Natural killer cell treated with Interleukin-12 subunit alpha and Interleukin-12 subunit beta and Interleukin-15 and Interleukin-18, amount 100 ng/mL, for 72 hours (primary cell): ENCODE measurements at places on chromosomes 2 and 18. TPM values are rescaled to one million over a fixed set of nuclear protein-coding genes. Genes with fewer than 3 reads are reported as not detected.

The PCARE gene
- not detected for total RNA-seq

DNA sequence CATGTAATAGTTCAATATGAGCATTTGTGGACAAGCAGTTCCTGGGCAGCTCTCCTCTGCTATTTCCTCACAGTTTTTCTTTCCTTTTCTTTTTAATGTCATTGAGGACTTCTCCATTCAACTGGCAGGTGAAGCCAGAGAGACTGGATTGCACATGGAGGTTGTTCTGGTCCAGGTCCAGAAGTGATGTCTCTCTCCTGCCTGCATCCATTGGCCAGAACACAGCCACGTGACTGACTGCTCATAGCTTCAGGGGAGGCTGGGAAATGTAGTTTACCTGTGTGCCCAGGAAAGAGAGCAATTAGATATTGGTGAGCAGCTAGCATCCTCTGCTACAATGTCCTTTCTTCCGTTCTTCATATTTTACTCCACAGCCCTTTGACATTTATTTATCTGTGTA, 20.2 kb upstream of the ADAM23 start:
- H3K4me3 ChIP-seq, result no peak overlapping the region
- H3K27ac ChIP-seq, result no peak overlapping the region
- H3K36me3 ChIP-seq, result peaks cover 4% of the 10 kb centered on the region
- DNase-seq, result no peak

DNA sequence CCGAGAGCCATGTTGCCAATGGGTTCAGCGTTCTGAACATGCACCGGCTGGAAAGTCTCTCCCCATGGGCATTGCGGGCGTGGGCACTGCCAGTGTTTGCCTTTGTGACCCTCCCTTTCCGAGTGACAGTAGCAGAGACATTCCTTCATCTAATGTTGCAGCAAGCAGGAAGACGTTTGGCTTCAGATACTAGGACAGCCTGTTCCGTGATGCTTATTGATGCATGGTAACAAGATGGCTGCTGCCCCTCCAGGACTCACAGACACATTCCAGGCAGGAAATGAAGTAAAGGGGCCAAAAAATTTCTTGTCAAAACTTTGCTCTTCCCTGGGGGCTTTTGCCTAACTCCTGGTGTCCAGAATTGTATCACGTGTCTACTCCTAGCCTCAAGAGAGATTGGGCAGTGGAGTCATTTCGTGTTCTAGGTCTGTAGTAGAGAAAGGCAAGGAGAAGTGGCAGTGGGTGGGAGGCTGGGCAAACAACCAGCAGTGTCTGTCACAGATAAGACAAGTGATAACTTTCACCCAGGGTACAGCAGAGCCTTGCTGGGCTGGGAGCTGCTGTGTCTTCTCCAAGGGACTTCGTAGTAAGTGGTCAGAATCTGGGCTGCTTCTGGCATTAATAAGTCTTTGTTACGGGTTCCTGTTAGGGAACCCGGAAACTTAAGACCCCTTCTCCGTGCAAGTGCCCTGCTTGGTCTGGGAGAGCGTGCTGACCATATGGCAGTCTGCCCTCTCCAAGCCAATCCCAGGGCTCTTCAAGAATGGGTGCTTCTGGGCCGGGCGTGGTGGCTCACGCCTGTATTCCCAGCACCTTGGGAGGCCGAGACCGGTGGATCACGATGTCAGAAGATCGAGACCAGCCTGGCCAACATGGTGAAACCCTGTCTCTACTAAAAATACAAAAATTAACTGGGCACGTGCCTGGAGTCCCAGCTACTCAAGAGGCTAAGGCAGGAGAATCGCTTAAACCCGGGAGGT, 93.5 kb downstream of the TFCP2L1 start:
- no peak overlapping the region for H3K27ac ChIP-seq
- peaks cover 4% of the 10 kb centered on the region for H3K27me3 ChIP-seq
- H3K4me1 ChIP-seq, result peaks cover 3% of the 10 kb centered on the region

The NCK2 gene
- 47.4 TPM for total RNA-seq

- H3K27me3 ChIP-seq, result peaks cover 41% of the 10 kb centered on the region
- no peak for DNase-seq
- no peaks in the 10 kb centered on the region for H3K4me1 ChIP-seq
- H3K27ac ChIP-seq, result no peak overlapping the region
- H3K4me3 ChIP-seq, result no peak overlapping the region
These were observed 123.6 kb upstream of the SMIM21 start for GRCh38 chr18:75551071-75551470.

GRCh38 chr2:60453301-60453700, 100.2 kb downstream of the BCL11A start:
- H3K4me3 ChIP-seq, result no peak overlapping the region
- H3K27me3 ChIP-seq, result peaks cover 5% of the 10 kb centered on the region
- no peak for DNase-seq
- no peak overlapping the region for H3K27ac ChIP-seq

The AMMECR1L gene
- 20.6 TPM for total RNA-seq

DNA sequence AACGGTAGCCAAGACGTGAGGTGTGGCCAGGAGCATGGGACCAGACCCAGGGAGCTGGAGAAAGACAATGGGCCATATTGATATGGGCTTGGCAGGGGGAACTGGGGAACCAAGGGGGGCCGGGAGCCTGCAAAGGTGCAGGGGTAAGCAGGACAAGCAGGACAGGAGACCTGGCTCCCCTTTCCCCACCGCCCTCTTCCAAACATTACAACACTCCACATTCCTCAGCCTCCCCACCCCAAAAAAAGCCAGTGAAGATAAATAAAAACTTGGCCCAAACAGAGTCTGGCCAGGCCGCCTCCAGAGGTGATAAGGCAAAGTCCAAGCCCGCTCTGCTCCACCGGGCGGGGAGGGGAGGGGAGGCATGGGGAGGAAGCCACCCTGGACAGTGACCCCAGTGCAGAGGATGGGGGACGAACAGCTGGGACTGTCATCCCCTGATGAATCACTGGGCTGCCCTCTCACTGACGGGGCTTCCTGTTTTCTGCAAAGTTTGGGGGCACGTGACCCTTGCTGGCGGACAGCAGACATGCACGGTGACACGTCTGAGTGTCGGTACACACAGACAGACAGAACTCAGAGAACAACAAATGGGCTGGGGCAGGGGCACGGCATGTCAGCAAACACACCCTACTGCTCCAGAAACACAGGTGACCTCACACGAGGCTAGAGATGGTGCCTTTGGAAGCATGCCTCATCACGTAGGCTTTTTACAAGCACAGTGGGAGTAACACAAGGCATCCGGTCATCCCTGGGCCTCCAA, 100.2 kb downstream of the TNS1 start:
- no peak overlapping the region for H3K4me3 ChIP-seq
- no peak overlapping the region for H3K27ac ChIP-seq
- no peaks in the 10 kb centered on the region for H3K36me3 ChIP-seq
- DNase-seq, result no peak
- peaks cover 25% of the 10 kb centered on the region for H3K27me3 ChIP-seq
- H3K4me1 ChIP-seq, result peaks cover 9% of the 10 kb centered on the region

GRCh38 chr2:59093571-59093970, 852.4 kb upstream of the FANCL start:
- no peaks in the 10 kb centered on the region for H3K4me1 ChIP-seq
- H3K27me3 ChIP-seq, result no peaks in the 10 kb centered on the region
- H3K4me3 ChIP-seq, result no peak overlapping the region
- peaks cover 4% of the 10 kb centered on the region for H3K36me3 ChIP-seq

GRCh38 chr18:56747032-56747658, 96.0 kb downstream of the WDR7 start:
- DNase-seq, result no peak
- no peaks in the 10 kb centered on the region for H3K36me3 ChIP-seq
- H3K4me1 ChIP-seq, result peaks cover 17% of the 10 kb centered on the region
- H3K27me3 ChIP-seq, result no peaks in the 10 kb centered on the region

DNA sequence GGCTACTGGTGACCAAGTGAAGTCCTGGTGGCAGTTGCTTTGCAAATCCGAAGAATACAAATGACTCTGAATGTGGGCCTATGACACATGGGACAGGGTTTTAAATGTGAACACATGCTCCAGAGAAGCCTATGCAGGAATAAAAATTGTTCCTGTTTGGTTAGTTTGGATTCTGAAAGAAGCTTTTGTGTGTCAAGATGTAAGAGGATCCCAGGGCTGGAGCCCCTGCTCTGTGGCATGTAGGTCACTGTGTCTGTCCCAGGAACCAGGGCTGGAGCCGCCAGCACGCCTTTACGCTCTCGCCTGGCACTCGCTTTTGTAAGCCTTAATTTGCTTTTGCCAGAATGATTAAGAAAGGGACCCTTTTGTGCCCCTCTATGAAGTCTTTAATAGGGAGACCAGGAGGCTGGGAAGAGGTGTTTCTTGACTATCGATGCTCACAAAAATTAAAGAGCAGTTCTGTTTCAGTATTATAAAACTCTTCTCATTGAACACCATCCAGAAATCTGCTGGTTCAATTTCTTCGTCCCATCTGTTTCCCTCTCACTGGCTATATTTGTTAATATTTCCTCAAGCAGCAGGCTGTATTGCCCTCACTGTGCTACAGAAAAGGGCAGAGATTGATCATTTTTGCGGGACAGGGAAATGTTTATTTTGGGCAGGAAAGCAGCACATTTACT, 532.7 kb upstream of the POU3F3 start:
- H3K27ac ChIP-seq, result no peak overlapping the region
- DNase-seq, result no peak
- H3K4me3 ChIP-seq, result no peak overlapping the region
- H3K36me3 ChIP-seq, result no peaks in the 10 kb centered on the region

GRCh38 chr2:3749201-3749600, 45.8 kb downstream of the DCDC2C start:
- H3K4me3 ChIP-seq, result no peak overlapping the region
- H3K27me3 ChIP-seq, result peaks cover 7% of the 10 kb centered on the region
- DNase-seq, result no peak

The TNFAIP6 gene
- 1.7 TPM for total RNA-seq
